SK-MEL-5 (cell line): ENCODE measurements at places on chromosomes 6 and 20.
A peak's percentile ranks its signal among the peaks of the same experiment; 100 is the strongest.

DNA sequence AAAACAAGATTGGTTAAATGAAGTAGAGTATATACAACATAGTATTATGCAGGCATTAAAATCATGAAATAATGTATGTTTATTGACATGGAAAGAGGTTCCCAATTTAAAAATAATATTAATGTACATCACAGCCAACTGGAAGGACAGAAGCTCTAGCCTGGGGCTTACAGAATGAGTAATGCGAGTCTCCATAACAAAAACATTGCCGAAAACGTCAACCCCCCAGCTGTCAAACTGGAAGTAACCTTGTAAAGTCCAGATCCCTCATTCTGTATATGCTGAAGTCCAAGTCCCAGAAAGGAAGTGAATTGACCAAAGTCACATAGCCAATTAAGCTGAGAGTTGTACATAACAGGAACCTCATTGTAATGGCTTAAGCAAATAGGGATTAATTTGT lies 128.7 kb upstream of the ECI2 start:
- DNase-seq = no peak

GRCh38 chr20:56343861-56344381 lies 14.9 kb upstream of the FAM210B start:
- DNase-seq = peak; percentile 71

GRCh38 chr6:125188037-125188436 lies 34.5 kb downstream of the TPD52L1 start:
- no peak for DNase-seq

DNA sequence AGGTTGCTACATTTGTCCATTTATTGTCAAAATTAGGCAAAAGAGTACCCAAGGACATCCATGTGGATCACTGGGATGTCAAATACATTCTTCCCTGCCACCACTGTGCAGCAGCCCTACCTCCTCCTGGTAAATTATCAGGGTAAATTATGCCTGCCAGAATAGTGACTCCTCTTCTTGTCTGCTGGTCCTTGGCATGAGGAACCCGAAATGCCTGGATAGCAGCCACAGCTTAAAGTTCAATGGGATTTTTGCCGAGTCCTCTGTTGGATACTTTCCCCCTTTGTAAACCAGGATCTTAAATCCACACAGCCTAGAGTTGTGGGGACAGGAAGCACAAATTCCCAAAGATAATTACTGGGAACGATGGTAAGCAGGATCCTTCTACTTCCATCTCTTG lies 173.3 kb downstream of the RFX6 start:
- no peak for DNase-seq

GRCh38 chr20:22389836-22390542 lies 194.4 kb downstream of the FOXA2 start:
- DNase-seq = no peak

DNA sequence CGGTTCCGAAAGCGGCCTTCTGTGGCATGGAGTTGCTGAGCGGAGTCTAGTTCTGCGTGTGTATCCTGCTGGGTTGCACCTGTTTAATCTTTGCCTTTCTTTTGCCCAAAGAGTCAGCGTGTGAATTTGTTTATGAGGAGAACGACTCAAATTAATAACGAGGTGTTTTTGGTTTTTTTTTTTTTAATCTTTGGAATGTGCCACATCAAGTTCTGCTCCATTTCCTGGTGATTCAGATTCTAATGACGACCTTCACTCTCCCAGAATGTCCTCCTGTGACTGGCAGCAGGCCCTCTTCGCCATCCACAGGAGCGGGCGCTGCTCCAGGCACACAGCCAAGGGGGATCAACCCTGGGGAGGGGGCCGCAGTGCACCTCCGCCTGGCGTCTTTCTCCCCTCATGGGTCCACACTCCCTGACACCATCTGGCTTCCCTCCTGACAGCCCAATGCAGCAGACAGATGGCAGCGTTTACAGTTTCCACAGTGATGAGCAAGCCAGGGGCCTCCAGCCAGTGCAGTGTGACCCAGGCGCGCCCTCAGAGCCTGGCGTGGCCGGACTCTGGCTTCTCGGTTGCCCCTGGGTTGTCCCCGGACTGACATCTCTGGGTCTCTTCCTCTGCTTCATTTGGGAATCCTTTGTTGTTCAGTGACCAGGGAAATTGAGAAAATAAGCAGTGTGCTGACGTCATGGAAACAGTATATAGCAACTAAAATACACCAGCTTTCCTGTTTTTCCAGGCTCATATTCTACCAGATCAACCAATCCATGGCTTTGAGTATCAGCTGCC lies 27.5 kb upstream of the AFDN start:
- no peak for DNase-seq

- no peak for DNase-seq
Measured at GRCh38 chr20:35559042-35559693, 17.3 kb downstream of the ERGIC3 start.

DNA sequence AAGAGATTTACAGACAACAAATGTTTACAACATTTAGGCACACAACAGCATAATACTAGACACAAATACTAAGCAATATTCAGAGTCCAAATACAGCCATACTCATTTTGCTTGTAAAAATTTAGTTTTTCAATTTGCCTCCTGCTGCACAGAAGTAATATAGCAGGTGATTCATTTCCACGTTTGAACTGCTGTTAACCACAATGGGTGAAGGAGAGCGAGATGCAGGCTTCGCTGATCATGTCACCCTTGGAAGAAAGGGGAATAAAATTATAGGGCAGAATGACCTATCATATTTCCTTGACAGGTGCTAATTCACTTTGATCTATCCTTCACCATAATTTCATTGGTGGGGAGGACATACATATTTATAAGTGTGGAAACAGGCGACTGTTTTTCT lies 643.8 kb upstream of the AGPAT4 start:
- DNase-seq = peak; percentile 4

GRCh38 chr6:44257025-44257752 lies at the start of gene SLC35B2:
SLC35B2 (minus strand) TSS chr6:44257528; CDS start chr6:44257410, 118 bp downstream.
- DNase-seq = peak; percentile 92

DNA sequence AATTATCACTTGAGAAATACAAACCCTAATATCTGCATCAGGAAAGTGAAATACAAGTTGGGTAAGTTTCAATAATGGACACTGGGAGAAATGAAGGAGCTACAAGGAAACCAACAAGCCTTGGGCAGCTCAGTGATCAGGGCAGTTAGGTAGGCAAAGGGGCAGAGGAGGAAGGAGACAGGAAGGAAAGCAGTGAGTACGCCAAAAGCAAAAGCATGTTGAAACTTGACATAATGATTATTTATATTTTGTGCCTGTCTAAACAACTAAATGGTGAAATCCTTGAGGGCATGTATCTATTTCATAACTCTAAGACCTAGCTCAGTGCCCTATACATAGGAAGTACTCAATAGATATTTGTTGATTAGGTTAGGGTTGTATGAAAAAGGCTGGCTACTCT lies 23.3 kb downstream of the PXT1 start:
- DNase-seq = no peak

DNA sequence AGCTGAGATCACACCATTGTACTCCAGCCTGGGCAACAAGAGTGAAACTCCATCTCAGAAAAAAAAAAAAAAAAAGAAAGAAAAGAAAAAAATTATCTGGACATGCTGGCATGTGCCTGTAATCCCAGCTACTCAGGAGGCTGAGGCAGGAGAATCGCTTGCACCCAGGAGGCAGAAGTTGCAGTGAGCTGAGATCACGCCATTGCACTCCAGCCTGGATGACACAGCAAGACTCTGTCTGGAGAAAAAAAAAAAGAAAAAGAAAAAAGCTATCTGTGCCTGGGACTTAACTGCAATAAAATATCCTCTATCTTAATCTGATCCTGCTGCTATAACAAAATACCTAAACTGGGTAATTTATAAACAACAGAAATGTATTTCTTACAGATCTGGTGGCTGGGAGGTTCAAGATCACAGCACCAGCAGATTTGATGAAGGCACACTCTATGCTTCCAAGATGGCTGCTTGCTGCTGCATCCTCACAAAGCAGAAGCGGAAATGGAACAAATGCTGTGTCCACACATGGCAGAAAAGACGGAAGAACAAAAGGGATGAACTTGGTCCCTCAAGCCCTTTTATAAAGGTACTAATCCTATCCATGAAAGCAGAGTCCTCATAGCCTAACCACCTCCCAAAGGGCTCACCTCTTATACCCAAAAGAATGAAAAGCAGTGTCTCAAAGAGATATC lies 273.3 kb upstream of the JARID2 start:
- DNase-seq = no peak

GRCh38 chr6:26025894-26026832 lies 61.1 kb upstream of the HFE start:
- peak; percentile 98 for DNase-seq

DNA sequence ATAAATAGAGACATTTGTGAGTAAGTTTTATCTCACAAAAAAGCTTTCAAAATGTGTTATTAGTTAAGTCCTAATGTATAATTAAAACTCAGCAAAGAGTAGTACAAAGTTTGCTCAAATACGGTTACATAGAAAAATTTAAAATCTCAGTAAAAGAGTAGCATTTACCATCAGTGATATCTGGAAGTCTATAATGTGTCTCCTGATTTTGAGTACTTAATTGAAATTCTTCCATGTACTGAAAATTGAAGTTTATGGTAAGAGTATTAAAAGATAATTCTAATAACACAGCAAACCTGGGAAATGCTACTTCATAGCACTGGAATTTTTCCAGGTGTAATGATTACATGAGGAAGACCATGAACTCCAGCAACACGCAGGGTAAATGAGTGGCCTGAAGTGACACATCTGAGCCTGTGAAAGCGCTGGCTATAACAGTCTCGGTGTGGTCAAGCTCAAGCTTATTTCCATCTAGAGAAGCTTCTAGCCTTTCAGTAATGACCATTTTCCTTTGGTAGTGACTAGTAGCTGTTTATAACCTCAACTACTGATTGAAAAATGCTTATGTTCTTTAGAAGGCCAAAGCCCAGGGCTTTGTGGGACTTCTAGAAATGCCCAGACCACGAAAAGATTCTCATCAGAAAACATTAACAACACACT lies 203.2 kb downstream of the ISM1 start:
- no peak for DNase-seq

DNA sequence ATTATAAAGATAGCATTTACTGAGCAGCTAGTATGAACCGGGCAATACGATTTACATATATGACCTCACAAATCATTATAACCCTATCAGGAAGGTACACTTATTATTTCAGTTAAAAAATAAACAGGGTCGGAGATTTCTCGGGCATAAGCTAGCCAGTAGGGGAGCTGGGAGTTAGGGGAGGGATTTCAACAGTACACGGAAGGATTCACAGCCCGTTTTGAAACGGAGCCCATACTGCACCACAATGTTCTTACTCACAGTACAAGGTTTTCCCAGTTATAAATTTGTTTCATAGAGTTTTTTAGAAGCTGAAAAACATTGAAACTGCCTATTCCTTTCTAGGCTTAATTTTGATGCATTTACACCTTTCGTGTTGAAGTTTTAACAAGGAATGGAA lies 607.1 kb downstream of the HDGFL1 start:
- DNase-seq = no peak
